ENCODE measurements at places on chromosomes 12 and 14.

- DNase-seq, result no peak
These were observed 157.9 kb upstream of the GRIP1 start for GRCh38 chr12:66836623-66837310.

DNA sequence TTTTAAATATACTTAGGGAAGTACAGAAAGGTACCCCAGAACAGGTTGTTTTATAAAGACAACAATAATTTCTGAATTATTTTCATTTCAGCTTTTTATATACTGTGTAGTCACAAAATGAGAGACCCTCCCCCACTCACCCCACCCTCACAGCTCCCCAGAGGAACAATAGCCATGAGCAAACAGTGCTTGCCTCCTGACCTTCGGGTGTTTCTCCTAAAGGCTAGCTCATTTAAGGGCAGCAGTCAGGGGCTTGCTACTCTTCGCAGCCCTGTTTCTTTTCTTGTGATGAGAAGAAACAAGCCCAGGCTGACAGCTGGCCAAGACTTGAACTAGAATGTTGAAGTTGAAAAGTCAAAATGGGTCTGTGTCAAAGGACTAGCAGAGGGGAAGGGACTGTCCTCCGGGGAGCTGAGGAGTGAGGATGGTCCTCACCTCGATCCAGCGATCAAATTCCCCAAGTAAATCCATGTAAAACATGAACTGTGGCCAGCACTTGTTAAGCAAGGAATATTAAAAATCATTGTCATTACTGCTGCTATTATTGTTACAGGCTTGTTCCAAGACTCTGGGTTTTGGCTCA, 133.8 kb upstream of the ARHGAP5 start:
- DNase-seq, result no peak

- no peak for DNase-seq
These were observed 65.6 kb upstream of the DLK1 start for GRCh38 chr14:100660882-100661635.

- no peak for DNase-seq
These were observed 12.2 kb upstream of the GPR68 start for GRCh38 chr14:91256661-91257060.

GRCh38 chr14:69581316-69581935, 6.8 kb upstream of the CCDC177 start:
- no peak for DNase-seq

DNA sequence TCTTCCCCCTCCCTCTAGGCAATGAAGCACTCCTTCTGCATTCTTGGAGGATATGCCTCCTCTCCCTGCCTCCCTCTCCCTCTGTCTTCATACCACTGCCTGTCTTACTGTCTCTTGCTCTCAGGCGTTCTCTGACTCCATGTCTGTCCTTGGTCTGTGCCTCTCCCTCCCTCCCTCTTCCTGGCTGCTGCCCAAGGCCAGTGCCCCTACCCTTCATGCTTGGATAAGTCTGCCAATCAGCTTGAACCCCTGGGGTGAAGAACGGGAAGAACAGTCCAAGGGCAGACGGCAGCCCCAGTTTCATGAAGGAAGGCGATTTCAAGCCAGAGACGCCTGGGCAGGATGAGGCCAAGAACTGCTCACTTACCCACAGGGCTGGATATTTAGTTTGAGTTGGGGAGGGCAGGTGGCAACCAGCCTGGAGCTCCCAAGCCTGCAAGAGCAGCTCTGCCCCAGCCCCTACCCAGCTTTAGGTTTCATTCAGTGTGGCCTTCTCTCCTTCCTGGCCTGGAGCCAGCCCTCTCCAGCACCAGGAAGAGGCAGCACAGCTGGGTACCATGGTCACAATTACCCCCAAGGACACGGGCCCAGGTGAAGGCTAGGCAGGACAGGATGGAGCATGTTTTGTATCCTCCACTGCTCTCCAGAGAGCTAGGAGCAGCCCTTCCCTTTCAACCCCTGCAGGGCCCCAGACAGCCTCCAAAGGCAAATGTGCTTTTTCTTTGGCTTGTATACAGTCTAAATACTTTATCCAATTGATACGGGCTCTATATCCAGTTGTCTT, 35.8 kb upstream of the LTBP2 start:
- DNase-seq, result no peak

- no peak for DNase-seq
These were observed 10.3 kb upstream of the ELK3 start for GRCh38 chr12:96183734-96184370.

- no peak for DNase-seq
These were observed 1.8 kb downstream of the HNRNPC start for GRCh38 chr14:21267431-21267845.

All from inflammatory macrophage treated with lipopolysaccharide for 1 hour (primary cell).